ENCODE measurements at places on chromosomes 7 and 10. TPM values are rescaled to one million over a fixed set of nuclear protein-coding genes. Genes with fewer than 3 reads are reported as not detected.

HERC4 gene
- total RNA-seq = 20.0 TPM

ERVW-1 gene
- total RNA-seq = not detected

DDC gene
- 93.3 TPM for total RNA-seq

RBP4 gene
- 642 TPM for total RNA-seq

KCNMA1 gene
- total RNA-seq = 0.02 TPM

AKR1C1 gene
- 2,238 TPM for total RNA-seq

TAS2R40 gene
- not detected for total RNA-seq

LZTS2 gene
- 60.7 TPM for total RNA-seq

PROSER2 gene
- total RNA-seq = 6.7 TPM

ZNF804B gene
- not detected for total RNA-seq

ADRB1 gene
- total RNA-seq = 0.07 TPM

BAZ1B gene
- 69.4 TPM for total RNA-seq

FAM237B gene
- total RNA-seq = not detected

HDAC9 gene
- total RNA-seq = 0.06 TPM

GBX1 gene
- total RNA-seq = not detected

FRAT1 gene
- total RNA-seq = 1.3 TPM

CAMK1D gene
- not detected for total RNA-seq

COL1A2 gene
- total RNA-seq = not detected

MYO3A gene
- not detected for total RNA-seq

CLRN3 gene
- not detected for total RNA-seq

CLDN4 gene
- 28.2 TPM for total RNA-seq

PRSS2 gene
- total RNA-seq = not detected

GJC3 gene
- 0.66 TPM for total RNA-seq

SFRP4 gene
- 1.2 TPM for total RNA-seq

CALHM1 gene
- not detected for total RNA-seq

MYH16 gene
- 0.15 TPM for total RNA-seq

ITIH5 gene
- total RNA-seq = 3.5 TPM

CC2D2B gene
- 0.20 TPM for total RNA-seq

UMAD1 gene
- 17.6 TPM for total RNA-seq

JCAD gene
- total RNA-seq = 0.04 TPM

HOXA5 gene
- total RNA-seq = 3.2 TPM

CHAT gene
- not detected for total RNA-seq

CH25H gene
- not detected for total RNA-seq

MCM10 gene
- total RNA-seq = 31.3 TPM

STEAP4 gene
- not detected for total RNA-seq

PAOX gene
- 0.52 TPM for total RNA-seq

NPFFR1 gene
- total RNA-seq = not detected

HOGA1 gene
- total RNA-seq = 18.8 TPM

CTBP2 gene
- total RNA-seq = not detected

XRCC2 gene
- 14.5 TPM for total RNA-seq

DRGX gene
- total RNA-seq = not detected

ZNF680 gene
- 12.4 TPM for total RNA-seq

OIT3 gene
- not detected for total RNA-seq

PTPN20 gene
- not detected for total RNA-seq

RBP3 gene
- total RNA-seq = not detected

CALHM3 gene
- total RNA-seq = not detected

STEAP2 gene
- 3.5 TPM for total RNA-seq

GNG11 gene
- not detected for total RNA-seq

ZNF117 gene
- total RNA-seq = 6.6 TPM

DLD gene
- 128 TPM for total RNA-seq

ELN gene
- 0.15 TPM for total RNA-seq

SLC18A3 gene
- not detected for total RNA-seq

EZH2 gene
- 30.4 TPM for total RNA-seq

LLCFC1 gene
- total RNA-seq = not detected

NPTX2 gene
- not detected for total RNA-seq
